HCT116 (cell line): ENCODE measurements at places on chromosomes 4 and X.

GRCh38 chrX:38500141-38500540, 61.2 kb upstream of the TSPAN7 start:
- H3K27me3 ChIP-seq = no peaks in the 10 kb centered on the region
- H3K27ac ChIP-seq = no peak overlapping the region
- H3K36me3 ChIP-seq = no peaks in the 10 kb centered on the region
- H3K4me3 ChIP-seq = no peak overlapping the region
- DNase-seq = no peak

GRCh38 chrX:20374900-20375438, 108.3 kb upstream of the RPS6KA3 start:
- H3K36me3 ChIP-seq = no peaks in the 10 kb centered on the region
- no peak overlapping the region for H3K27ac ChIP-seq
- no peak overlapping the region for H3K4me3 ChIP-seq
- DNase-seq = no peak
- H3K27me3 ChIP-seq = no peaks in the 10 kb centered on the region

- no peaks in the 10 kb centered on the region for H3K36me3 ChIP-seq
- no peak overlapping the region for H3K27ac ChIP-seq
- DNase-seq = peak; percentile 33
- no peaks in the 10 kb centered on the region for H3K27me3 ChIP-seq
These were observed 33.5 kb upstream of the RASSF6 start for GRCh38 chr4:73653695-73654106.

DNA sequence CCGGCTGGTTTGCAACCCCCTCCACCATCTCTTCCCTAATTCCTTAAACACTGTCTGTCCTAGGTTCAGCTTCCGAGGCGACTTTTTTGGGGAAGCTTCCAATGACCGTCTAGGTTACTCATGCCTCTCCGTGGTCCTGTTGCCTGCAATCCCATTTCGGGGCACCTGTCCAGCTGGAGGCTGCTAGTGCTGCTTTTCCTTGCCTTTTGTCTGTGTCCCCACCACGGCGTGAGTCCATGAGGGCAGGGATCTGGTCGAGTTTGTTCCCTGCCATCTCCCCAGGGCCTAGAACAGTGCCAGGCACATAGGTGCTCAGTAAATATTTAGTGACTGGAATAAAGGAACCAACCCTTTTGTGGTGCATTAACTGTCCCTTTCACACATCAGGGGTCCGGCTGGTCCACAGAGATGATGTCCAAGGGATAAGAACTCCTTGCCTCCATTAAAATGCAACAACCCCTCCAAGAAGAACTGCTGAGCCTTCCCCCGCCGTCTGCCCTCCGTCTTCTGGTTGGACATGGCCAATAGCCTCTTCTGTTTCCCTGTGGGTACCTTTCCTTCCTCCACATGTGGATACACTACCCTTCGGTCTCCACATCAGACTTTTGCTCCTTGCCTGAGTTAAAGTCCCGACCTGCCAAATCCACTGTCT, 5.7 kb upstream of the SORCS2 start:
- peaks cover 11% of the 10 kb centered on the region; the same call in 1 of the 2 replicates for H3K27me3 ChIP-seq
- no peak overlapping the region for H3K27ac ChIP-seq
- no peak for DNase-seq
- no peak overlapping the region for H3K4me3 ChIP-seq
- H3K36me3 ChIP-seq = no peaks in the 10 kb centered on the region
